ENCODE measurements at places on chromosomes 2 and 18. TPM values are rescaled to one million over a fixed set of nuclear protein-coding genes. Genes with fewer than 3 reads are reported as not detected.
A peak's percentile ranks its signal among the peaks of the same experiment; 100 is the strongest.

DNA sequence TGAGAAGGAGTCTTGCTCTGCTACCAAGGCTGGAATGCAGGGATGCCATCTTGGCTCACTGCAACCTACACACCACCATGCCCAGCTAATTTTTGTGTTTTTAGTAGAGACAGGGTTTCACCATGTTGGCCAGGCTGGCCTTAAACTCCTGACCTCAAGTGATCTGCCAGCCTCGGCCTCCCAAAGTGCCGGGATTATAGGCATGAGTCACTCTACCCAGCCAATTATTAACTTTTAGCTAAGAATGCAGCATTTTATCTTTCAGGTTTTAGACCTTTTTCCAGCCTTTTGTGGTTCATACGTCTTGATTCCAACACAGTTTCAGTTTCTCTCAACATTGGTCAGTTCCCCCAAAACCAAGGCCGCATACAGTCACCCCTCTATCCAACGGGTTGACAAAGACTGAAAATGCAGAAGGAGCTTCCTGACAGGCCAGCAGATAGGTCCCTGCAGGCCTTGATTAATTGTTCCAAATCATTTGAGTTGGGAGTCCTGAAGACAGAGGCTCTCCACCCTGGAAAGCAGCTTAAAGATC, 262.2 kb upstream of the KLHL29 start:
- no peak overlapping the region for H3K27ac ChIP-seq
- H3K4me3 ChIP-seq, result no peak overlapping the region
- no peak for DNase-seq
- no peaks in the 10 kb centered on the region for H3K36me3 ChIP-seq
- no peaks in the 10 kb centered on the region for H3K4me1 ChIP-seq
- no peaks in the 10 kb centered on the region for H3K27me3 ChIP-seq

- DNase-seq, result no peak
- H3K36me3 ChIP-seq, result no peaks in the 10 kb centered on the region
- H3K4me1 ChIP-seq, result no peaks in the 10 kb centered on the region
- H3K27ac ChIP-seq, result no peak overlapping the region
- H3K4me3 ChIP-seq, result no peak overlapping the region
These were observed 216.8 kb downstream of the MGAT5 start for GRCh38 chr2:134470561-134471168.

DNA sequence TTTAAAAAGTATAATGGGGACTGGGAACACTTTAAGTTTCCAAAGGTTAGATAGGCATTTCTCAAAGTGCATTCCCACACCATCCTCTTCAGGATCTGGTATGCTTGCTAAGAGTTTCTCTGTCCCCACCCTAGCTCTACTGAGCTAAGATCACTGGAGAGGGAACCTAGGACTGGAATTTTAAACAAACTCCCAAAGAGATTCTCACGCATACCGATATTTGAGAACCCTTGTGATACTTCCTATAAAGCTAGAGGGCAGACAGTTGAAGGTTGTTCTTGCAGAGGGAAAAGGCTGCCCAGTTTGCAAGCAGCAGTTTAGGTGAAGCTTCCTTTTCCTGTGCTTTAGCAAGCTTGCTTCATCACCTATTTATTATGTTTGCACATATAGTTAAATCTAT, 3.6 kb downstream of the CNRIP1 start:
- no peak overlapping the region for H3K27ac ChIP-seq
- peaks cover 17% of the 10 kb centered on the region for H3K27me3 ChIP-seq
- no peak for DNase-seq
- peaks cover 11% of the 10 kb centered on the region for H3K4me1 ChIP-seq
- H3K36me3 ChIP-seq, result no peaks in the 10 kb centered on the region

GRCh38 chr2:55403256-55403998, 16.2 kb downstream of the CCDC88A start:
- no peaks in the 10 kb centered on the region for H3K36me3 ChIP-seq
- no peaks in the 10 kb centered on the region for H3K4me1 ChIP-seq
- no peaks in the 10 kb centered on the region for H3K27me3 ChIP-seq
- H3K4me3 ChIP-seq, result no peak overlapping the region
- H3K27ac ChIP-seq, result no peak overlapping the region

DNA sequence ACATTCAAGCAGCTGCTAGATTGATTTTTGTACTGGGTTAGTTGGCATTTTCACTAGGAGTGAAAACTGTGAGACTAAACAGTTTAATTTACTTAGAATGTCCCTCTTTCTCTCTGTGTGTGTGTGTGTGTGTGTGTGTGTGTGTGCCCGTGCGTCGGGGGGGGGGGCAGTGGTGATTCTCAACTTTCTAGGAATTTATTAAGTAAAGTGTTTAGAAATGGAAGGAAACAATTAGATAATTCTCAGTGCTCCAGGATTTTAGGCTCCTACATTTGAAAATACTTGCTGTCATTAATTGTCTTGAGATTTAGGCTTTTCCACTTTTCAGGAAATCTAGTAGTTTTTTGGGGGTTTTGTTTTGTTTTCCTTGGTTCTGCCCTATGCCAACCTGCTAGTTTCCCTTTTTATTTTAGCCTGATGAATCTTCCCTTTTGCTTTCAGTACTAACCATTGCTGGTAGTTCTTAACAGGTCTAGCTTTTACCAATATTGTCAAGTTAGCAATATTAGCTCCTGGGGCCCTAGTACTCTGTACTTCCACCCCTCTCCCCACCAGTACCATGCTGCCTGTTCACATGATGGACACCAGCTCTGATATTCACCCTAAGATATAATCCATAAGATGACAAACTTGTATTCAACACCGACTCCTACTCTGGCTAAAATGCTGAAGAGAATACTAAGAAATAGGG, 4.9 kb downstream of the EPAS1 start:
- H3K27me3 ChIP-seq, result peaks cover 27% of the 10 kb centered on the region
- no peak for DNase-seq
- H3K36me3 ChIP-seq, result no peaks in the 10 kb centered on the region
- no peak overlapping the region for H3K27ac ChIP-seq

- H3K4me3 ChIP-seq, result no peak overlapping the region
- DNase-seq, result no peak
- no peaks in the 10 kb centered on the region for H3K27me3 ChIP-seq
- H3K36me3 ChIP-seq, result no peaks in the 10 kb centered on the region
These were observed 248.9 kb downstream of the PAX3 start for GRCh38 chr2:222049946-222050345.

DNA sequence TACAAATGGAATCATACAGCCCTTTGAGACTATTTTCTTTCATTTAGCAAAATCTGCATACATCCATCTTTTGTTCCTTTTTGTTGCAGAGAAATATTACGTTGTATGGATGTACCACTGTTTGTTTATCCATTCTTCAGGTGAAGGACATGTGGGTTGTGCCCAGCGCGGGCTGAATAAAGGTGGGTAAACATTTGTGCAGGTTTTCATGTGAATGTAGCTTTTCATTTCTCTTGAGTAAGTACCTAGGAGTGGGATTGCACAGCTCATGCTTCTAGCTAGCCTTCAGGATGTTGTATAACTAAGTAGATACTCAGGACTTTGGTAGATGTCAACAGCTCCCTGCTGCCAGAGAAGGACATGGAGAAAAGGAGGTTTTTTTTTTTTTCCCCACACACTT, 50.6 kb upstream of the SPRED2 start:
- no peak for DNase-seq
- H3K36me3 ChIP-seq, result no peaks in the 10 kb centered on the region
- no peak overlapping the region for H3K27ac ChIP-seq
- no peaks in the 10 kb centered on the region for H3K4me1 ChIP-seq
- H3K27me3 ChIP-seq, result no peaks in the 10 kb centered on the region

- DNase-seq, result no peak
- no peak overlapping the region for H3K4me3 ChIP-seq
- H3K4me1 ChIP-seq, result peaks cover 14% of the 10 kb centered on the region
- H3K27ac ChIP-seq, result no peak overlapping the region
- no peaks in the 10 kb centered on the region for H3K27me3 ChIP-seq
These were observed 24.9 kb downstream of the FHL2 start for GRCh38 chr2:105373895-105374401.

GRCh38 chr2:108907822-108908712, 81.0 kb downstream of the EDAR start:
- no peaks in the 10 kb centered on the region for H3K27me3 ChIP-seq
- H3K4me1 ChIP-seq, result no peaks in the 10 kb centered on the region
- no peak for DNase-seq
- no peak overlapping the region for H3K27ac ChIP-seq

DNA sequence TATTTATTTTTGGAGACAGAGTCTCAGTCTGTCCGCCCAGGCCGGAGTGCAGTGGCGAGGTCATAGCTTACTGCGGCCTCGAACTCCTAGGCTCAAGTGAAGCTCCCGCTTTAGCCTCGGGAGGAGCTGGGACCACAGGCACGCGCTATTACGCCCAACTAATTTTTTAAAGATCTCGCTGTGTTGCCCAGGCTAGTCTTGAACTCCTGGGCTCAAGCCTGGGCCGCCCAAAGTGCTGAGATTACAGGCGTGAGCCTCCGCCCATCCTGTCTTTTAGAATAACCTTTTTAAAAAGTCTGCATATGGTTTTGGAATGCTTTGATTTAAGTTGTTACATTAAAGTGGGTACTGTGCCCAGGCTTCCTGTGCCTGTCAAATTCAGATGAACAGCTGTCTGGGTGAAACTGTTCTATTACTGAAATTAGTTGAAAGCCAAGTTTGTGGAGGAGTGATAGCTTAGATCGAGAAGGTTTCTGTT, 944 bp downstream of the RAB3GAP1 start:
- peaks cover 28% of the 10 kb centered on the region for H3K4me1 ChIP-seq
- H3K4me3 ChIP-seq, result peak overlapping the region; percentile 98
- no peaks in the 10 kb centered on the region for H3K27me3 ChIP-seq
- H3K27ac ChIP-seq, result peak overlapping the region; percentile 99
- peak; percentile 54 for DNase-seq

DNA sequence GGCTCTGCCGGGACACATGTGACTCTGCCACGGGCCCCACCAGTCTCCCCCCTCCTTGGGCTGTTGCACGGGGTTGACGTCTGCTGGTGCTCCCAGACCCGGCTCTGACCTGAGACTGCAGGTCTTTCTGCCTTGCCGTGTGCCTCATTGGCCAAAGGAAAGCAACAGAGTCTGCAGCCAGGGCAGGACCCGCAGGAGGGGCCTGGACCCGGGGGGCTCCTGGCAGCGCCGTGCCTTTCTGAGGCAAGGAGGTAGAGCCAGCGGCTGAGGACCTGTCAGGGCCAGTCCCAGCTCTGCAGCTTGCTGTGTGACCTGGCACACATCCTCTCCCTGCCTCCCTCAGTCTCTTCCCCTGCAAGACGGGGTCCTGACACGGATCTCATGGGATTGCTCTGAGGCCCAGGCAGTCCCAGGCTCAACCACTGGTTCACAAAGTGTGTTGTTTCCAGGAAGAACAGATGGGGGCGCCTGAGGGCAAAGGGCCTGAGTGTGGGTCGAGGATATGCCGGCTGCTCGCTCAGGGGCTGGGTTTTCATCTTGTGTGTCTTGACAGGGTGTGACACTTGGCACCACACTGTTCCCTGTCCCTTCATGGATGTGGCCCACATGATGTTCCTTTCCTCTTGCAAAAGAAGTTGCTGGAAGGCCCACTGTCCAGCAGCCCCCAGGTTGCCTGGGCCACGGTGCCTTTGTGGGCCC, 9.0 kb downstream of the CAPN10 start:
- DNase-seq, result no peak
- H3K27me3 ChIP-seq, result no peaks in the 10 kb centered on the region
- H3K4me1 ChIP-seq, result no peaks in the 10 kb centered on the region
- no peak overlapping the region for H3K4me3 ChIP-seq
- no peak overlapping the region for H3K27ac ChIP-seq

DNA sequence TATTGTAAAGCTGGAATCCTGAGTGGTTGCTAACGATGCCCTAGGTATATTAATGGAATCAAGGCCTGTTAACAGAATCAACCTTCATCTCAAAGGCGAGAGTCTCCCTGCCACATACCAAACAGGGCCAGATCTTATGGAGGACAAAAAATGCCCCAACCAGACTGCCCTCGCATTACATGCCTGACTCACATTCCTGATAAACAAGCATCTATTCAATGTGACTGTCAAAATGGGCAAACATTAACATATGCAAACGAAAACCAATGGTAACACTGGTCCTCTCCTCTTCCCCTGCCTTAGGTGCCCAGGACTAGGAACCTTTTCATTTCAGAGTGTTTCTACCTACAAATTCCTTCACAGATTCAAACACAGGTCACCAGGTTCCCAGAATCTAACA, 83.4 kb downstream of the COL6A3 start:
- no peak for DNase-seq

DNA sequence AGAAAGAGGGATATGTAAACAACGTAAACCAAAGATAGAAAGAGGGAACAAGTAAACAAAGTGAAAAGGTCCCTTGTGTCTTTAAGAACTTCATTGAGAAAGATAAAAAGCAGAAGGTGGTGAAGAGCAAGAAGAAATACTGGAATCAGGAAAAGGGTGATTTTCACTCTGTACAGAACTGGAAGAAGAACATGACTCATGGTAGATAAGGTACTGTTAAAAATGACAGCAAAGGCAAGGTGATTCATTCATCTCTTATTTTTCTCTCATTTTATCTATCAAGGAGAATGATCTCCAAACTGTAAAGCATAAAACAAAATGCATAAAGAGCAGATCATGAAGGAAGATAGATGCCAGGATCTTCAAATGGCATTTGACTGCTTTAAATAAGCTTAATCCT, 724.6 kb upstream of the CELF4 start:
- H3K36me3 ChIP-seq, result no peaks in the 10 kb centered on the region
- H3K27ac ChIP-seq, result no peak overlapping the region
- no peaks in the 10 kb centered on the region for H3K4me1 ChIP-seq

DNA sequence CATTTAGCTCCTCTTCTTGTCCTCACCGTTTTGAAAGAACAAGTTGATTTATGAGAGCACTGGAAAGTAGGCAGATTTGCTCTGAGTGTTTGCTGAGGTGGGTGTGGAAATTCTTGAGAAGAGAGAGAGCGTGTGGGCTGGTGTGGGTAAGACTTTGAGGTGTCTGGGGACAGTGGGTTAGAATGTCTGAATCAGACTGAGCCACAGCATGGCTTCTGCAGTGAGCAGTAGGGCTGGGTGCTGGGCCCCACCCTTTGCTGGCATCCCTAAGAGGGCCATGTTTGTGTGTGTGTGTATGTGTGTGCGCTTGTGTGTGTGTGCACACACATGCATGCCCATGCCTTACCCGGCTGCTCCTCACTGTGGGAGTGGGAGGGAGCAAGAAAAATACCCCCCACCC, 63.7 kb downstream of the COPS8 start:
- no peak overlapping the region for H3K27ac ChIP-seq
- no peaks in the 10 kb centered on the region for H3K27me3 ChIP-seq
- no peak overlapping the region for H3K4me3 ChIP-seq
- no peak for DNase-seq
- no peaks in the 10 kb centered on the region for H3K4me1 ChIP-seq

GRCh38 chr2:203948733-203949132, 12.2 kb downstream of the ICOS start:
- DNase-seq, result no peak
- no peaks in the 10 kb centered on the region for H3K27me3 ChIP-seq
- no peak overlapping the region for H3K4me3 ChIP-seq

GRCh38 chr2:181319286-181319685, 137.9 kb upstream of the ITGA4 start:
- no peaks in the 10 kb centered on the region for H3K27me3 ChIP-seq
- DNase-seq, result no peak
- H3K4me1 ChIP-seq, result no peaks in the 10 kb centered on the region
- no peak overlapping the region for H3K27ac ChIP-seq
- H3K4me3 ChIP-seq, result no peak overlapping the region

CROCC2 gene
- total RNA-seq, result not detected

GLI2 gene
- total RNA-seq, result not detected

ANKRD30B gene
- not detected for total RNA-seq

RHBDD1 gene
- total RNA-seq, result 35.7 TPM

SPP2 gene
- total RNA-seq, result not detected

HOXD9 gene
- total RNA-seq, result not detected

KIAA2012 gene
- total RNA-seq, result not detected

EGR4 gene
- 0.55 TPM for total RNA-seq

EPAS1 gene
- 9.0 TPM for total RNA-seq

TXNDC2 gene
- total RNA-seq, result not detected

CPS1 gene
- 2.3 TPM for total RNA-seq
